DMS153 (cell line): ENCODE measurements at places on chromosomes 16 and 17.

GRCh38 chr17:31390748-31391495 lies 553 bp upstream of the RAB11FIP4 start:
- DNase-seq: no peak

- no peak for DNase-seq
Measured at GRCh38 chr16:49523435-49524159, 150.0 kb downstream of the C16orf78 start.

- DNase-seq: no peak
Measured at GRCh38 chr17:73646409-73647300, 2.4 kb upstream of the SDK2 start.

DNA sequence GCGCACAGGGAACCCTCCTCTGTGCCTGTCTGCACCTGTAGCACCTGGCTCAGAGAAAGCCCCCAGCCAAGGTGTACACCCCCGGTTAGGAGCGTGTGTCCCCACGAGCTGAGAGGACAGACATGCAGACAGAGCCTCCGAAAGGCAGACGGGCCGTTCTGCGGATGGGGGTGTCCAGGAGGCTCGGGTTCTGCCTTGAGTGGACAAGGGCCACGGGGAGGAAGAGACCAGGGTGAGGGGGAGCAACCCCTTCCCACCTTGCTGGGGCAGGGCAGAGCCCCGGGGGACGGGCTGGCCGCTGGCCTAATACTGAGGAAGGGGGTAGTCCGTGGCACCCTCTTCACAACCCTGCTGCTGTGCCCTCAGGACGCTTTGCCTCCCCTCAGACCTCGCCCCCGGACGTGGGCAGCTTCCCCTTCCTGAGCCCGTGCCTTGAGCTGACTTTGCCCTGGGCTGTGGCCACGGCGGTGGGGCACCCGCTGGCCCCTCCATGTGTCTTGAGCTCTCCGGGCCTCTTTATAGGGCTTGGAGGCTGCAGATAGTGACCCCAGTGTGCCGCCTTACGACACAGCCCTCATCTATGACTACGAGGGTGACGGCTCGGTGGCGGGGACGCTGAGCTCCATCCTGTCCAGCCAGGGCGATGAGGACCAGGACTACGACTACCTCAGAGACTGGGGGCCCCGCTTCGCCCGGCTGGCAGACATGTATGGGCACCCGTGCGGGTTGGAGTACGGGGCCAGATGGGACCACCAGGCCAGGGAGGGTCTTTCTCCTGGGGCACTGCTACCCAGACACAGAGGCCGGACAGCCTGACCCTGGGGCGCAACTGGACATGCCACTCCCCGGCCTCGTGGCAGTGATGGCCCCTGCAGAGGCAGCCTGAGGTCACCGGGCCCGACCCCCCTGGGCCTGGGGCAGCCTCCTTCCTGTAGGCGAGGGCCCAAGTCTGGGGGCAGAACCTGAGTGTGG lies 5.7 kb downstream of the SLC22A31 start:
- DNase-seq: no peak

GRCh38 chr16:20114356-20114755 lies 40.7 kb upstream of the GPR139 start:
- DNase-seq: no peak

GRCh38 chr16:3664187-3664896 lies 9.9 kb downstream of the DNASE1 start:
- DNase-seq: no peak

DNA sequence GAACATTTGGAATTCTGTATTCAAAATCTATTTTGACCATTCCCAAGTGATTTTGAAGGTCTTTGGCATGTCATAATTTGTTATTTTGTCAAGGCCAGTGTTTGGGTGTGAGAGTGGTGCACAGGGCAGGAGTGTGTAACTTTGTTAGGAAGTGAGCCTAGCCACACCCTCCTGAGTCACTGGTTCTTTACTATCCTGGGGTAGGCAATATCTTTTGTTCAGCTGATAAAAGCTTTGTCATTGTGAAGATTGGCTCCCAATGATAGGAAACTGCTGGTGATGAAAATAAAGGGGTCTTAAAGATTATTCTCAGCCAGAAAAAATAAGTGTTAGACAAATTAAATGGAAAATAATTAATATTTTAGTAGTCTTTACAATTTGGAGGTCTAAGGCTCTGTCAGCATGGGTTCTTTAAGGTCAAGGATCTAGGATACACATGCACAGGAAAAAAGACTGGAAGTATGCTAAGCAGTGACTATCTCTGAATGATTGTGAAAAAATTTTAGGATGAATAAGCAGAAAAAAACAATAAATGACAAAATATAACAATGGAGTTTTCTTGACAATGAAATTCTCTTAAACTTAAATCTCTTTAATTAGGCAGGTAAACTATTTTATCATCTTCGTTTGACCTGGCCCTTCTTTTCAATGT lies 5.1 kb downstream of the UBN1 start:
- DNase-seq: no peak

GRCh38 chr17:37701496-37701898 lies 43.4 kb downstream of the HNF1B start:
- DNase-seq: no peak
